ENCODE measurements at places on chromosomes 7 and 10.

DNA sequence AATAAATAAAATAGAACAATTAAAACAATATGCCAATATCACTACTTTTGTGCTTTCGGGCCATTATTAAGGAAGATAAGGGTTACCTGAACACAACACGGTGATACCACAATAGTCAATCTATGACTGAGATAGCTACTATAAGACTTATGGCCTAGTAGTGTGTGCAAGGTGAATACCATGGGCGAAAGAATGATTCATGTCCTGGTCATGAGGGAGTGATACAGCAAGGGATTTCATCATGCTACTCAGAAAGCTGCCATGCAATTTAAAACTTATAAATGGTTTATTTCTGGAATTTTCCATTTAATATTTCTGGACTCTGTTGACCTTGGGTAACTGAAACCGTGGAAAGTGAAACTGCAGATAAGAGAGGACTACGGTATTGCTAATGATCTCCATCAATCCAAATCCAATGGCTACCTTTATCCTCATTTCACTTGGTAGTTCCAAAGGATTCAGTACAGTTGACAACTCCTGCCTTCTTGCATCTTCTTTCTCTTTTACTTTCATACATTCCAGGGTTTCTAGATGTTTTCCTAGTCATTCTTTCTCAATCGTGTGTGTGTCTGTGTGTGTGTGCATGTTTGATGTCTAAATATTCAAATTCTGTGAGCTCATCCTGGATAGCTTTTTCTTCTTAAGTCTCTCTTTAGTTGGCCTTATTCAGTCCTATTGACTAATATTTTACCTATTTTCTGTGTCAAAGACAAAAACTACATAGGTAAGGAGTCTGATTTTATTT lies 100.5 kb upstream of the MAGI2 start:
- DNase-seq: no peak

DNA sequence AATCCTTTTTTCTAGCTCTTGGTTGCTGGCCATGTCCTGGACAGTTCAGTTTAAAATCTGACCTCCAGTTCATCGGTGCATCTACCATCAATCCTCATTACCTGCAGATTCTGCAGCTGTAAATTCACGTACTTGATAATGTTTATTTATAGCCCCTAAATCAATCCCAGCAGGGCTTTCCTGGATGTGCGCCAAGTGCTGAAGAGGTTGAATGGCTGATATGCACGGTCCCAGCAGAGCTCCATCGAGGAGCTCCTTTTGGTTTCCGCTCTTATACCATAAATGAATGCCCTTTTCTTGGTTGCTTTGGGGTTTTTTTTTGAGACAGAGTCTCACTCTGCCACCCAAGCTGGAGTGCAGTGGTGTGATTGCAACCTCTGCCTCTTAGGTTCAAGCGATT lies 91.2 kb upstream of the CCZ1B start:
- DNase-seq: no peak

- no peak for DNase-seq
Observed at GRCh38 chr7:3960050-3960763, 659.2 kb downstream of the SDK1 start.

DNA sequence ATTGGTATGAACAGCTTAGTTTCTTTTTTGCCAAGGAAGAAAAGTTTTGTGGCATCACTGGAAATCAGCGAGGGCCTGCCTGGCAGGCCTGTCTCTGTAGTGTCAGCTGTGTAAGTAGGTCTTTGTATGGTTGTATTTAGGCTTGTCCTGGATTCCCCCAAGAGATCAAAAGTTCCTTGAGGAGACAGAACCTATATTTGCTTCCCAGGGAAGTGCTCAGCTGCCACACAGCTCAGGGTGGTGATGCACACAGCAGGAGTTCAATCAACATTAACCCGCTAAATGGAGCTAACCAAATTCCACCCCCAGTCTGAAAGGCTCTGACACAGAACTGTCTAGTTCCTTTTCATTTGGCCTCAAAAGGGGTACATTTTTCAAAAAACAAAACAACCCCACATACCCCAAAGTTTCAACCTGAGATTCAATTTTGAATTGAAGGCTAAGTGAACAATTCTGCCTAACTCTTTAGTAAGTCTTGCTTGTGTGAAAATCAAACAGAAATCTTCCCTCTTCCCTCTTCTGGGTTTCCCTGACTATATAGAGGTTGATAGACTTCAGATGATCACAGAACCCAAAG lies 124.4 kb downstream of the CLEC2L start:
- no peak for DNase-seq

DNA sequence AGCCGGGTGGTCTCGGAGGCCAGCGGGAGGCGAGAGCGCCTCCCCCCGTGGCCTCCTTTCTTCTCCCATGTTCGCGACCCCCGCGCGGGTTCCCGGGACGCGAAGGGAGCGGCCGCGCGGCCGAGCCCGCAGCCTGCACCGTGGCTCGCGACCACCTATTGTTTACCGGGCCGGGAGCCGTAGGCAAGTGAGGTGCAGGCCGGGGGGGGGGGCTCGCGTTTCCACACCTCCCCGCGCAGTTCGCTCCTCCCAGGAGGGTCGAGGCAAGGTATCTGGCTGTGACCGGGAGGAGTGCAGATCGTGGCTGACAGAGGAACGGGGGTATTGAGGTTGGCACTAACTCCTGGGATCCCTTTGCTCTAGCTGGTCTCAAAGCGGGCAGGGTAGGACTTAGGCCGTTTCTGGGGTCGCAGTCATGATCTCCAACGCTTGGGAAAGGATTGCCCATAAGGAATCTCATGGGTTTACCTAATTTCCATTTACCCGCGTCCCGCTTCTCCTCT lies 734 bp downstream of the PTPN12 start:
- DNase-seq: peak; percentile 18

GRCh38 chr10:34539533-34540315 lies 275.4 kb downstream of the PARD3 start:
- DNase-seq: no peak

DNA sequence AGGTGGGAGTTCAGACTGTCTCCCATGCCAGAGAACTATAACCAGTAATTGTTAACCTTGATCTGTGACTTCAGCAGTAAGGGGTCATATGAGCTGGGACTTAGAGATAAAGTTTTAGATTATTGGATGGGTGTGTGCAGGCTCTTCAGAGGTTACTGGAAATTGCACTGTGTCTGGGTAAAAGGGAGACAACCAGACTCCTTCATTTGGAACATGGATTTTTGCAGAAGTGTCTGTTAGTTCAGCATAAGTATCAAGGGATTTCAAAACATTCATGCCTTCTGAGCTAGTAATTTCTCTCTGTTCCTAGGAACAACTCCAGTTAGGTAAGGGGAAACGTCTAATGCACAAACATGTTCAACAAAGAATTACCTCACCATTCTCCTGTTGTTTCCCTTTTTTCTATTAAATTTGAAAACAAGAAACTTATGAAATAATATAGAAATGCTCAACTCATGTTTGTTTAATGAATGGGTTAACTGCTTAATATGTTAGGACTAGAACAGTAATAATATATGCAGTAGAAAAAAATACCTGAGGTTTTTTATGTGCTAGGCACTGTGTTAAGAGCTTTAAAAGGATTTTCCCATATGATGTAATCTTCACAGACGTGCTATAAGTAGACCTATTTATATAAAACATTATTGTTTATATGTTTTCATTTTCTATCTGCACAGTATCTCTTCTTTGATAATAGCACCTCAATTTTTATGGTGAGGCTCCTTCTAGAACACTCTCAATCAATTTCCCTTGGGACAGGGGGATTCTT lies 233.0 kb downstream of the CACNA2D1 start:
- no peak for DNase-seq

DNA sequence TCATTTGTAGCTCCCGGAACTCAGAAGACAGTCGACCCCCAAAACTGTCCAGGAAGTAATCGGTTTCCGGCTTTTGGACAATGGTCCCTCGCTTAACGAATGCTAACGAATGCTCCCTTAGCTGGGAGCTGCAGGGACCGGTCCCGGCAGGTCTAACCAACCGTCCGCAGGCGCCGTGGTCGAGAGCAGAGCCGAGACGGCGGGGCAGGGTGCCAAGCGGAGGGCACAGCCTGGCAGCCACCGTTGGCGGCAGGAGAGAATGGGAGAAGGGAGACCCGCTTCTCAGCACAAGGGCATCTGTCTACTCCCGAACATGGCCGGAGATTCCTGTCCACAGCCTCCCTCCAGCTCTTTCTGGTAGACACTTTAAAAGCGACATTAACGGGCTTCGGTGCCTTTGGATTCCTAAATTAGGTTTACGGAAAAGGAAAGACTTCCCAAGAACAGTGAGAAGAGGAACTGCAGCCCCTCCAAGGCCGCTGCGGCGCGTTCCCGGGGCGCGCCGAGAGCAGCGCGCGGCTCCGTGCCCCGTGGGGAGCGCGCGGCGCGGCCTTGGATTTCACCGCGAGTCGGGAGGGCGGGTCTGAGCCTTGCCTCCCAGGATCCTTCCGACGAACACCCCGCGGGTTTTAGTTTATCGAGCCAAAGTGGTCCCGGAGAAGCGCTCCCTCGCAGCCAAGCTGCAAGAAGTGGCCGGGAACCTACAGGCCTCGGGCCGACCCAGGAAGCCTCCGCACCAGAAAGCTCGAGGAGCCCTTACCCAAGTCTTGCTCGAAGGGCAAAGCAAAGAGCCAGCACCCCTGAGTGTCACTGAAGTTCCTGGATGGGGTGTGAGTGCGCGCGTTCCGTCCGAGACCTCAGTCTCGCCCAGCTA lies 3.6 kb upstream of the TBX20 start:
- DNase-seq: no peak

DNA sequence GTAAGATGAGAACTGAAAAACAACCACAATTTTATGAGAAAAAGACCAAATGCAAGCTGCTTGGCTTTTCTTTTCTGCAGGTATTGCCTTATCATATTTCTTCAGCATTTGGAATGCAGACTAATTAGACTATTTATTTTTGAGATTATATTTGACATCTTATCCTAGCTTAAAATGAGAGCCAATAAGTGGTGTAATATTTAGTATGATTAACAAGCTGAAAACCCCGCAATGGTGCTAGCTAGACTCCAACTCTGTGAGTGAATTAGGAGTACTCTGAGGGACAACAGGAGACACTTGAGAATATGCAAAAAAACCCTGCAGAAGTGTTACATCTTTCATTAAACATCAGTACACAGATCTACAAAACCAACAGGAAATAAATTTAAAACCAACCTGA lies 180.3 kb upstream of the MEOX2 start:
- no peak for DNase-seq

DNA sequence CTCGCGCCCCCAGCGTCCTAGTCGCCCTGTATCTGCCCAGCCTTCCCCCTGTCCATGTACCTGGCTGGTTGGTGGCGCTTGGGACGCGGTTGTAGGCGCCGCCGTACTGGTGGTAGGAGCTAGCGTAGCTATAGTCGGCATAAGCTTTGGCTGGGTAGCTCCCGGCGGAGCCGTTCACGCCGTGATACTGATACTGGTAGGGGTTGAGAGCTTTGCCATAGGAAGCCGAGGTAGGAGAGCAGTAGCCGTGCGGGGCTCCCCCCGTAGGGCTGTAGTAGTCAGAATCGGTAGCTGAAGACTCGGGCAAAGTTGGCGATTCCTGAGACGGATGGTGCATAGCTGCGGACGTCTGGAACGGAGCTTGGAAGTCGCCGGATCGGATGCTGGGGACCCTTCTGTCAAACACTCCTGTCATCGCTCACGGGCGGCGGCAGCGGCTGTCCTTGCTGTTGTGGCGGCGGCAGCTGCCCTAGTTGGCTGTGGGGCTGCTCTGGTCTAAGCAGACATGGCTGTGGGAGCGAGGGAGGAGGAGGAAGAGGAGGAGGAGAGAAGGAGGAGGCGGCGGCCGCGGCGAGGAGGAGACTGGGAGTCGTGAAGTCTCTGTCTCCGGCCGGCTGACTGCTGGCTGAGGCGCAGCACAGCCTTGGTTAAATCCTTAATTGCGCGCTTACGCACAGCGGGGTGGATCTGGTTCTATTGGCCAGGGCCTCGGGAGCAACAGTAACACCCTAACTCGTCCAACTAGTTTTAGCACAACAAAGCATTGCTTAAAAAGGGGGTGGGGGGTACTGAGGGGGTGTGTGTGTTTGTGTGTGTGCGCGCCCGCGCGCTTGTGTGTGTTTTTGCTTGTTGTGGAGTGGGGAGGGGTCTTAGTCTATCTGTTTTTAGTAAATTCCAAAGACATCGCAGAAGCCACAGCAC lies at the start of gene DLX5:
DLX5 (minus strand) TSS at position 623 of the 921 bp plus-strand sequence; CDS start at position 415, 208 bp downstream.
- DNase-seq: no peak

DNA sequence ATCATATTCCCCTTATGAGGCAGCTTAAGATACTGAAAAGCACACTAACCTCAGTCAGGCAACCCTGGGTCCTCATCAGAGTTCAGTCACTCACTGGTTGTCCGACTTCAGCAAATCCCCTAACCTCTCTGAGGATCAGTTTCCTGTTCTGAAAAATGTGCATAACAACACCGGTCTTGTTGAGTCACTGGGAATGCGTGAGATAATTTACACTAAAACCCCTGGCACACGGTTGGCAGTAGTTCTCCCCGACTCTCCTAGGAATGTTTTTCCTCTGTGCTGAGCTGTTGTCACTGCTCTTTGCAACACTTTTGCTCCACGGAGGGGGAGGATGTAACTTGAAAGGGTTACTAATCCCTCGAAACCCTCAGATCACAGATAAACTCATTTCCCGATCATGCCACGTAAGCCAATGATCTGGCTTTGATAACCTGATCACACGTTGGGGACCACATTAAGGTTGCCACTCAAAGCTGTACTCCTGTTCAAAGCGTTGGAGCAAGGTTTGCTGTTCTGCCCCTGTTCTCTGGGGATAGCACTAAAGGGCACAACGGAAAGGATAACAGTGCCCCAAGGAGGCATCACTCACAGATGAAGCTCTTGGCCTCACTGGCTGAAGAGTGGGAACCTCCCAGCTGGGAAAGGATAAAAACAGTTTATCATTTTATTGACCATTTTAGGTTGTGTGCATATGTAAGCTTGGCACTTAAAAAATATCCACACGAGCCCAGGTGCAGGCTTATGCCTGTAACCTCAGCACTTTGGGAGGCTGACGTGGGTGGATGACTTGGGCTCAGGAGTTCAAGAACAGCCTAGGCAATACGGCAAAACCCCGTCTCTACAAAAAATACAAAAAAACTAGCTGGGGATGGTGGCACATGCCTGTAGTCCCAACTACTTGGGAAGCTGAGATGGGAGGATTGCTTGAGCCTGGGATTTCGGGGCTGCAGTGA lies 5.0 kb upstream of the RBM17 start:
- DNase-seq: no peak

DNA sequence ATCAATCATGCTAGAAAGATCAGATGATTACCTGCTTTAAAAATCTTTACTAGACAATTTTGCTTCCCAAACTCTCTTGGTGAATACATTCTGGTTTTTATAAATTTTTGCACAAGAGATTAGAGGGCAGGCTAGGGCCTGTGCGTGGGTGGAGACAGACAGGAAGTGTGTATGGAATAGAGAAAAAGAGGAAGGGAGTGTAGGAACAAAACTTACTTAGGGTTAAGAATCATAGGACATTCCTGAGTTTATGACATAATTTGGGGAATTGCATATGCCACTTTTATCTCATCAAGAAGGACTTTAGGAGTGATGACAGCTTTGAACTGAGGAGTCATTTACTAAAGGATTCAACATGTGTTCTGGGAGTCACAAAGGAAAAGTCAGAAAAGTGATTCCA lies 31.3 kb downstream of the LAMB1 start:
- no peak for DNase-seq
